ENCODE measurements at places on chromosomes 16 and 17.

- DNase-seq = no peak
These were observed 14.3 kb downstream of the PIK3R5 start for GRCh38 chr17:8951206-8951605.

GRCh38 chr17:34756637-34757021, 177.2 kb downstream of the TMEM132E start:
- no peak for DNase-seq

- peak; percentile 68 for DNase-seq
These were observed 29.8 kb downstream of the CNGB1 start for GRCh38 chr16:57941016-57941664.

DNA sequence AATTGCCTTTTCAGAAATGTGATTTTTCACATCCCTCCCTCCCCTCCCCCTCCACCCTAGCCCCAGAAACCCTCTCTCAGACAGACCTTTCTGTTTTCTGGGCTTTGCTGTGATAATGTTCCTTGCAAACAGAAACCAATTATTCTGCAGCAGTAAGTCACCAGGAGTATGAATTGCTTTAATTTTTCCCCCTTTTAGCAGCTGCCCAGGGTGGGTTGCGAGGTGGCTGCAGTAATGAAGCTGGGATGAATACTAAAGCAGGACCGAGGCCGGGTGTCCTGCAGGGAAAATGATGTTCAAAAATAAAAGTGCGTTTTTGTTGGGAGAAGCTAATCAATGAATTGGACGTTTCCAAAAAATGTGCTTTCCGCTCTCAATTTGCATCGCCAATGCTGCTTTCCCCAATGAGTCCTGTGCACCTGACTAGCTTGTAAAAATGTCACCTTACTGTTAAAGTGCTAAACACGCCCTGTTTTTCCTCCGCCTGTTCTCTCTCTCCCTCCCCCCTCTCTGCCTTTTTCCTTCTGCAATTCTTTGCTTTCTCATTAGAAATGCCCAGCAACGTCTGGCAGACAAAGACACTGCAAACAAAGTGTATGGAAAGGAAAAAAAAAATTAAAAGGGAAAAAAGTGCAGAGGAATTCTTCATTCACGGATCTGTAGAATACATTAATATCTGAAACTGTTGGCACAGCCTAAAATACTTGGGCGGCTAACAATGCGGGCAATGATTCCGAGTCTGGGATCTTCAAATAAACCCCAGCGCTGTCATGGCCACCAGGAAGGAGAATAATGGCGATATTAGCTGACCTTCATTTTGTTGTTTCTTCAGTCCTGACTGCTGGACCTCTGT, 244.1 kb downstream of the STX8 start:
- DNase-seq = no peak

- no peak for DNase-seq
These were observed 338.5 kb downstream of the UTP18 start for GRCh38 chr17:51598824-51599223.

DNA sequence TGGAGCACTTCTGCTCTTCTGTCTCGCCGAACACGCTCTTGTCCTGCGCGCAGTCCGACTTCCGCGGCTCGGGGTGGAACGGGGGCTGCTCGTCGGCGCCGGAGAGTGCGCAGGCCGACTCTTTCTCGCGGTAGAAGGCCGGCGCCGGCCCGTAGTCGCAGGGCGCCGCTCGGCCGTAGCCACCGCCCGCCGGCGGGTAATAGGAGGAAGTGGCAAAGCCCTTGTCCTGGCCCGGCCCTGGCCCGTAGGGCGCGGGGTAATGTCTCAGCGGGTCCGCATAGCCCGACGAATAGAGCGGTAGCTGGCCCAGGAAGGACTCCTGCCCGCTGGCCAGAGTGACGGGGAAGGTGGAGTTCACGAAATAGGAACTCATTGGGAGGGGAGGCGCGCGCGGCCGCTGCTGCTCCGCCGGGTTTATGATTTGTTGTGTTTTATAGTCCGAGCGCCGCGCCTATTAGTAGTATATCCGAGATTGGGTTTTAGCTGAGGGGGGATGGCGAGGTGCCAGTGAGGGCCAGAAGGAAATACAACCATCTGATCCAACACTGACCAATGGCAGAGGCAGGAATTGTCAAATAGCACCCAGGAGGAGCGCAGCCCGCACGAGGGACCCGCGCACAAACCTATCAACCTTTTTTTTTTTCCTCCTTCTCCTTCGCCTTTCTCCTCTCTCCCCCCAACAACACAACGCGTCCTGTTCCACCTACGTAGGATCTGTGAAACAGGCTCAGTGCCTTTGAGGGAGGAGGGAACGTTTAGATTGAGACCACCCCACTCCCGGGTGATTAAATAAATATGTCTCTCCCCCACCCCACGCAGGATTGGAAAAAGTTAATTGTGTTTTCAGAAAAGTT, 4.4 kb upstream of the HOXB5 start:
- DNase-seq = no peak

DNA sequence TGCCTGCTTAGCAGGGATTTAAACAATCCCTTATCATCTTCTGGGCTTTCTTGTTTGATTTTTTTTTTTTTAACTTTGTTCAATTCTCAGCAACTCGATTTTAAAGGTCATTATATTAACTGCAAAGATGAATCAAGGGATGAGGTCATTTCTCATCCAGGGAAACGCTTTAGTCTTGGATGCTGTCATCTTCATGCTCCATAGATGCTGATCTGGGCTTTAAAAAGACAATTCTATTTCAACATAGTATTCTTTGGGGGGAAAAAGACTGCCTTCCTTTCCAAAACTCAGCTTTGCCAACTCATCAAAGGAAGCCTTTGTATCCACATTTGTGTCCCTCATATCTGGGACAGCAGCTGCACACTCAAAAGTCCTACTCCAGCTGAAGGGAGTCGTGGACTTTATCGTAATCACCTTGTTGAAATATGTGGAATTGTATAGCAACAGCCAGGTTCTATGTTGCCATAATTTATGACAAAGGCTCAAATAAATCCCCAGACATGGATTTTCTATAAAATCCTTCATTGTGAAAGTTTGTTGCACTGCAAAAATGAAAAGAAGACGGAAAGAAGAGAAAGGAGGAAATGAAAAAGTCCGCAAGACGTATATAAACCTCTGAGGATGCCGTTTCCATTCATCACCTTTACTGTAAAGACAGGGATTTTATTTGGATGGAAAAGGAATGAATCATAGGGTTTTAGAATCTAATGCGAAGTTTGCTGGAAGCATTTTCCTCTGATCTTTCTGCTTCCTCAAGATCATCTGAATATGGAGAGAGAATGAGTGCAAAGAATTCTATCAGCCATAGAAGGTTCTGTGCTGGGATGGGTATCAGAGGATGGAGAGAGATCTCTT, 48.6 kb upstream of the XYLT1 start:
- DNase-seq = no peak
